ENCODE measurements at places on chromosomes 4 and X. TPM values are rescaled to one million over a fixed set of nuclear protein-coding genes. Genes with fewer than 3 reads are reported as not detected.

- no peak overlapping the region for H3K27ac ChIP-seq
- H3K4me1 ChIP-seq, result peaks cover 10% of the 10 kb centered on the region
- no peak for DNase-seq
- no peaks in the 10 kb centered on the region for H3K36me3 ChIP-seq
- H3K27me3 ChIP-seq, result no peaks in the 10 kb centered on the region
Observed at GRCh38 chrX:151985955-151986354, 11.5 kb upstream of the GABRE start.

GUCY1B1 gene
- total RNA-seq, result 61.1 TPM

- DNase-seq, result no peak
- no peak overlapping the region for H3K4me3 ChIP-seq
- no peaks in the 10 kb centered on the region for H3K36me3 ChIP-seq
Observed at GRCh38 chr4:18398661-18399060, 377.1 kb upstream of the LCORL start.

GRCh38 chrX:108726748-108727147 is 9.6 kb downstream of the IRS4 start:
- H3K4me1 ChIP-seq, result no peaks in the 10 kb centered on the region
- H3K4me3 ChIP-seq, result no peak overlapping the region
- no peak overlapping the region for H3K27ac ChIP-seq
- H3K27me3 ChIP-seq, result no peaks in the 10 kb centered on the region
- no peaks in the 10 kb centered on the region for H3K36me3 ChIP-seq
- no peak for DNase-seq

DNA sequence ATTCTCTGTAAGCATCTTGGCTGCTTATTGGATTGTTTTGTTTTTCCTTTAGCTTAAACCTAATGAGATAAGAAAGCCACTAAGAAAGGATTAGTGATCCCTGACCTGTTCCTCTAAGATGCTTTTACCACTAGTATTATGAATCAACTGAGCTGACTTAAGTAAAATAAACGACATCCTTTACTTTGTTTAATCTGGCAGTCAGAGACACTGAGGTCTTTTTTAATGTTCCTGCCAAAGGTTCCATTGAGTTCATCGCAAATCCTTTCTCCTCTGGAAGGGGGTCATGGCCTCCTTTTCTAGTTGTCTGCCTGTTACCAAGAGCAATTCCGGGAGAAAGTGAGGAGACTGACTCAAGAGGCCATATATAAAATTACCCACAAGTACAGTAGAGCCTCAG is 1038.3 kb upstream of the SLIT2 start:
- DNase-seq, result no peak
- H3K27ac ChIP-seq, result no peak overlapping the region
- H3K27me3 ChIP-seq, result no peaks in the 10 kb centered on the region
- H3K4me3 ChIP-seq, result no peak overlapping the region

DNA sequence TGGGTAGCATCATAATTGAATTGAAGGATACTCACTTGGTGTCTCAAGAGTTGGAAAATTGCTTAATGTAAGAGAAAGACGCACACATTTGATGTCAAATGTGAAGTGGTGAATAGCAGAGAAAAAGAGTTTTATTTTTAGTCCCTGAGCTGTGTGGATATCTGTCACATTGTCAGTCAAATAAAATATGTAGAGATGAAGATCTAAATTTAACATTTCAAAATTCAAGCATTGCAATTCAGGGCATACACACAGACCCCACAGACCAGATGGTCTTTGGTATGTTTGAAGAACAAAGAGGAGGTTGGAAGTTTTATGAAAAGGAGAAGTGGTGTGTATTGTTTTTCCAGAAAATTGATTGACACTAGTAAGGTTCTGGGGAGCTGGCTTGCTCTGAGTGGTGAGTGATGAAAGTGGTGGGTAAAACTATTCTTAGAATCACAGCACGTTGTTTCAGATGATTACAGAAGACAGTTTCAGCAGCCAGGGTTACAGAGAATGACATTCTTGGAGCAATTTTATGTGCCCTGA is 44.9 kb upstream of the BBS12 start:
- peaks cover 10% of the 10 kb centered on the region for H3K4me1 ChIP-seq
- H3K4me3 ChIP-seq, result no peak overlapping the region
- no peaks in the 10 kb centered on the region for H3K27me3 ChIP-seq
- no peaks in the 10 kb centered on the region for H3K36me3 ChIP-seq

Data from sigmoid colon (tissue), 7 donors.